ENCODE measurements at places on chromosomes 1 and 21. TPM values are rescaled to one million over a fixed set of nuclear protein-coding genes. Genes with fewer than 3 reads are reported as not detected.

Gene CLCA2
- total RNA-seq = 0.33 TPM

Gene ALPL
- total RNA-seq = 0.13 TPM

Gene BTBD8
- 3.1 TPM for total RNA-seq

Gene SPRR2B
- total RNA-seq = not detected

Gene SPRR3
- not detected for total RNA-seq

Gene GFI1
- 0.26 TPM for total RNA-seq
